Esophagus (tissue), 2 donors: ENCODE measurements at places on chromosomes 3 and 15. TPM values are rescaled to one million over a fixed set of nuclear protein-coding genes. Genes with fewer than 3 reads are reported as not detected.

The UROC1 gene
- not detected for polyA plus RNA-seq

The HRG gene
- polyA plus RNA-seq: 0.05 TPM

The SPTBN5 gene
- 9.3 TPM for polyA plus RNA-seq

The SLC27A2 gene
- polyA plus RNA-seq: 2.7 TPM

The GABRR3 gene
- polyA plus RNA-seq: not detected

The LAMB2 gene
- 219 TPM for polyA plus RNA-seq

The AMIGO3 gene
- 1.00 TPM for polyA plus RNA-seq

The SATB1 gene
- 6.2 TPM for polyA plus RNA-seq

The DNAJA4 gene
- 11.8 TPM for polyA plus RNA-seq

The GOLGA6L10 gene
- polyA plus RNA-seq: 2.9 TPM

The GPR176 gene
- polyA plus RNA-seq: 0.42 TPM

The KBTBD8 gene
- 0.47 TPM for polyA plus RNA-seq

The ABHD17C gene
- polyA plus RNA-seq: 27.3 TPM

The TMEM158 gene
- 5.6 TPM for polyA plus RNA-seq

The SLC12A8 gene
- 2.7 TPM for polyA plus RNA-seq

The PLA2G4E gene
- polyA plus RNA-seq: 1.2 TPM
